Activated CD4-positive, alpha-beta T cell treated with anti-CD3 and anti-CD28 coated beads, Interleukin-2, amount 10 ng/mL, durations not matched to agents 24 days and 14 days (primary cell): ENCODE measurements at places on chromosomes 16 and 17.

- DNase-seq = no peak
These were observed 26.6 kb downstream of the MRC2 start for GRCh38 chr17:62653826-62654761.

GRCh38 chr16:2596747-2597559 is 59.1 kb downstream of the PDPK1 start:
- DNase-seq = no peak

DNA sequence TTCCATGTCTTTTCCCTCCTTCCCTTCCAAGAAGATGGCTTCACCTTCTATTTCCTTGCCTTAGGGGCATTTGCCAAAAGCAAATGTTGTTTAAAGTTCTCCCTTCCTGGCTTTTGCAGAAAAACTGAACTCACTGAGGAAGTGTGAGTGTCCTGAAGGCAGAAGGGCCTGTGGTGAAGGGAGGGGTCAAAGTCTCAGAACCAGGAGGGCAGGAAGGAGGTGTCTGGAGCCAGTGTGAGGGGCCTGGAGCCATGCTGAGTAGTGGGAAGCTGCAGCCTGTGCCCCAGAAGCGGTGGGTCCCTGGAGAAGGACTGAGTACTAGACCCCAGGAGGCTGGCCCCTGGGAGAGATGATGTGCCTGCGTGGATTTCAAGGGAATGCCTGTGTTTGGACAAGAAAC is 23.8 kb upstream of the SUPT4H1 start:
- no peak for DNase-seq

DNA sequence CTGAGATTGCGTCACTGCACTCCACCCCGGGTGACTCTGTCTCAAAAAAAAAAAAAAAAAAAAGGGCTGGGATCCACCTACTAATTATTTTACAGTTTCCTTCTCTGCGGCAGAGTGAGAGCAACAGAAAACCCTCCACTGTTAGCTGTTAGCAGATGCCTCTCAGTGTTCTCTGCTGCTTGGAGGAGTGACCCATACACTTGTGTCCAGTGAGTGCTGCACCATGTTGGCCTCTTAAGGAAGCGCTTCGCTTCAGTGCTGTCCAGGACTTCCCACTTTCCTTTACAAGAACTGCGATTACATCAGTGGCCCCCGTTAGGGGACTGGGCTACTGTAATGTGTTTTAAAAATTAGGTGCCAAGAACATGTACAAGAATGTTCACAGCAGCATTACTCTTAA is 18.4 kb upstream of the CLEC18B start:
- DNase-seq = no peak

GRCh38 chr17:18161207-18162145 is 22.2 kb upstream of the ALKBH5 start:
- no peak for DNase-seq

GRCh38 chr16:86297391-86297790 is 212.9 kb upstream of the FOXF1 start:
- no peak for DNase-seq

GRCh38 chr16:53542283-53542682 is 39.3 kb upstream of the AKTIP start:
- DNase-seq = no peak

GRCh38 chr17:36837195-36837938 is 99.9 kb upstream of the LHX1 start:
- no peak for DNase-seq

DNA sequence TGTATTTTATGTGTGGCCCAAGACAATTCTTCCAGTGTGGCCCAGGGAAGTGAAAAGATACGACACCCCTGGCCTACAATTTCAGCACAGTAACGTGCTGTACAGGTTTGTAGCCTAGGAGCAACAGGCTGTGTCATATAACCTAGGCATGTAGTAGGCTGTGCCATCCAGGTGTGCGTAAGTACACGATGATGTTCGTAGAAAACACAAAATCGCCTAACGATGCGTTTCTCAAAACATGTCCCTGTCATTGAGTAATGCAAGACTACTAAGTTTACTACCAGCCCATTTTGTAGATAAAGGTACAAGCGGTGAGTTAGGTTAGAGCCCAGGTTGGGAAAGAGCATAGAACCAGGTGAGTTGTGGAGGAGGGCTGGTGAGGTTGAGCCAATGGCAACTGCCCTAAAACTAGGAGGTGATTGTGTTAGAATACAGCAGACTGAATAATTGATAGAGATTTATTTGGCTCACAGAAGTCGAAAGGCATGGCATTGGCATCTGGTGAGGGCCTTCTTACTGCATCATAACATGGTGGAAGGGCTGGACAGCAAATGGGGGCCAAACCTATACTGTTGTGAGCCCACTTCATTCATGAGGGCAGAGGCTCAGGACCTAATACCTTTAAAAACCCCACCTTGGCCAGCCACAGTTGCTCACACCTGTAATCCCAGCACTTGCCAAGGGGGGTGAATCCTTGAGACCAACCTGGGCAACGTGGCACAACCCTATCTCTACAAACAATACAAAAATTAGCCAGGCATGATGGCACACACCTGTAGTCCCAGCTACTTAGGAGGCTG is 4.2 kb downstream of the EIF1 start:
- peak; percentile 68 for DNase-seq

DNA sequence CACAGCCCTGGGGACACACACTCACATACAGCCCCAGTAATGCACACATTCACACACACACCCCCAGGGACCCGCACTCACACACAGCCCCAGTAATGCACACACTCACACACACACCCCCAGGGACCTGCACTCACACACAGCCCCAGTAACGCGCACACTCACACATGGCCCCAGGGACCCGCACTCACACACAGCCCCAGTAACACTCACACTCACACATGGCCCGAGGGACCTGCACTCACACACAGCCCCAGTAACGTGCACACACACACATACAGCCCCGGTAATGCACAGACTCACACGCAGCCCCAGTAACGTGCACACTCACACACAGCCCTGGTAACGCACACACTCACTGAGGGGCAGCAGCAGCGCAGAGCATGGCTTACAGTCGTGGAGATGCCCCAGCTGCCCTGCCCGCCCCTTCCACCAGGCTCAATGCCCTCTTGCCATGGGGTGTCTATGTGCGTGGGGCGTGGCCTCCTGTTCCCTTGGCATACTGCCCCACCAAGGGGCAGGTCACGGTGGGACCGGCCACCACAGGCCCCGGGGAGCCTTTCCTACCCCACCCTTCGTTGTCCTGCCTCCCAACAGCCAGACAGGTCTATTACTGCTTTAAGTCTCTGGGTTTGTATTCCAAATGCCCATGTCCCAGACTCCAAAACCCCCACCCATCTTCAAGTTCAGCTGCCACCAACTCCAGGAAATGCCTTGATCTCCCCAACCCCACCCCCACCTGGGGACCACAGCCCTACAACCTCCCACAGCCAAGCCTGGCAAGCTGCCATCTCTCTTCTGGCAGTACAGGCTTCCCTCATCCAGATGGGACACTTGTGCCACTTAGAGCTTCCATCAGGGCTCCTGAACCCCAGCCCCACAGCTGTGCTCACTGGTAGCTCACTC is 2.7 kb downstream of the CCDC102A start:
- peak; percentile 77 for DNase-seq

DNA sequence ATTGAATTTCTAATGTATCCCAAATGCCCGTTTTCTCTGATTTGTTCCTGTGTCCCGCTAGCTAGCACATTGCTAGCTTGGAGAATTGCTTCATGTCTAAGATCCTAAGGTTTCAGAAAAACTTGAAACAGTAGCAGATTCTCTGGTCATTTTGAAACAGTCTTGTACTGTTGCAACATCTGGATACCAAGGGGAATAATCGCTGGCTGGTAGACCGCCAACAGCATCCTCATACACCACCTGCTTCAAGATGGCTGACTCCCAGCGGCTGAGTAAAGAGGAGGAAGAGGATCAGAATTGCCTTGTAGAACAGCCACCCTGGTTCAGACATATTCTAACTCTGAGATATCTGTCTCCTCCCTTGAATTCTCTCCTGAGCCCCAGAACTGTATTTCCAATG is 226.7 kb upstream of the ELAC2 start:
- no peak for DNase-seq

GRCh38 chr16:53052519-53053501 is at the start of gene CHD9NB:
TSS of gene CHD9NB (minus strand) at chr16:53052897. CDS start at chr16:53044158, 8,739 bp downstream.
- DNase-seq = peak; percentile 62

DNA sequence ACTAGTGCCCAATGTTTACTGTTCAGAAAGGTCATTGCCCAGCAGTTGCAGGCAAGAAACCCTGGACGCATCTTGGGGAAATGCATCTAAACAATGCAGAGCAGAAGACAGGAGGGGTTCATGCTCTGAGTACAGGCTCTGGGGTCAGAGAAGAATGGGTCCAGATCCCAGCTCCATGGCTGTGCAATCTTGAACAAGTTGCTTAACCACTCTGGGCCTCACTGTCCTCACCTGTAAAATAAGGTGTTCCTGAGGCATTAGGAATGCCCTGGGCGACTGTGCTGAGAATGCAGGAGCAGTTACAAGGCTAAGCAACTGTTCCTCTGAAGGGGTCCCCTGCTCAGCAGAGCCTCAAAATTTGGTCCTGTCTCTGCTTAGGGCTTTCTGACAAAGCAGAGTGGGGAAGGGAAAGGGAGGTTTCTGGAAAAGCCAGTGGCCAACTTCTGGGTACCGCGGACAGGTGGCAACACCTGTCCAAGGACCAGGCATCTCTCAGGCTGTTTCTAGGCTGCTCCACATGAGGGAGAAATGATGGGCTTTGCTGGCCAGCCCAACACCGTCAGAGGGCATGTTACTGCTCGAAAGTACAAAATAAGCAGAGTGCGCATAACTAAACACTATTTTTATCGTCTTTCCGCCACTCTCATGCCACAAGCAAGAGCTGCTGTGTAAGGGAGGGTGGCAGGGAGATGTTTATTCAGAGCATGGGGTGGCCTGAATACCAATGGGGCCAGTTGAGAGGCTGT is 176.8 kb downstream of the XYLT1 start:
- no peak for DNase-seq

DNA sequence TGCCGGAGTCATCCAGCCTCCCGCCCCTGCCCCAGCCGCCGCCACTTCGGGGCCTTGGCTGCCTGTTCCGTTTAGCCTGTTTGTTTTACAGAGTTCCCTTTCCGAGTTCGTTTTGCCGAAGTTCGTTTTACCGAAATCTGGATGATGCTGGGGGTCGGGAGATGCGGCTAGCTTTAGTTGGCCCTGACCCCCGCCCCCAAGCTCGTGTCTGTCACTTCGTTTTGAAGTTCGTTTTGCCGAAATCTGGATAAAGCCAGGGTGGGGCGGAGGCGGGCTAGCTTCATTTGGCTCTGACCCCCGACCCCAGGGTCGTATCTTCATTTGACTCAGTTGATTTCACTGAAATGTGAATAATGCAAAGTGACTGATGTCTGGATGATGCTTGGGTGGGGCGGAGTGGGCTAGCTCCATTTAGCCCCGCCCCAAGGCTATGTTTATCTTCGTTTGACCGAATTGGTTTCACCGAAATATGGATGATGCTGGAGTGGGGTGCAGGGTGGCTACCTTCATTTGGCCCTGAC is 591 bp downstream of the PSMD7 start:
- peak; percentile 81 for DNase-seq
